Calu3 (cell line): ENCODE measurements at places on chromosomes 5 and 9. TPM values are rescaled to one million over a fixed set of nuclear protein-coding genes. Genes with fewer than 3 reads are reported as not detected.

Gene SARDH
- total RNA-seq, result 0.12 TPM in 1 of 2 replicates, not detected in the other

Gene ZNF483
- not detected in 2 replicates for total RNA-seq

Gene C9orf40
- 3.4 TPM in 2 replicates for total RNA-seq

Gene GGTA1
- not detected in 2 replicates for total RNA-seq

DNA sequence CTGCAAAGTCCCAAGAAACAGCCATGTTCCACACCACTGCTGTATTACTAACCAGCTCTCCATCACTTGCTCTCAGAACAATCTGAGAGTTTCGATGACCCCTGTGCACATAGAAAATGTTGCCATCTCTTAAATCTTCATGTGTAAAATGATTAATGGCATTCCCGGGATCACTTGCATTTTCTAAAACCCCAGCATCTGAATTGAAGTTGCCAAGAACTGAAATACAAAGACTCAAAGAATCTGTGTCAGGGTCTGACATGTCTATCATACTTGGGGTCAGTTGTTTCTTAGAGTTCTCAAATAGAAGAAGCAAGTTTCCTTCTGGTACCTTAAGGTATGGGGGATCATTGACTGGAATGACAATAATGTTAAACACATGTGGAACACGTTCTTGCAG, 115.1 kb downstream of the ESM1 start:
- DNase-seq, result no peak

DNA sequence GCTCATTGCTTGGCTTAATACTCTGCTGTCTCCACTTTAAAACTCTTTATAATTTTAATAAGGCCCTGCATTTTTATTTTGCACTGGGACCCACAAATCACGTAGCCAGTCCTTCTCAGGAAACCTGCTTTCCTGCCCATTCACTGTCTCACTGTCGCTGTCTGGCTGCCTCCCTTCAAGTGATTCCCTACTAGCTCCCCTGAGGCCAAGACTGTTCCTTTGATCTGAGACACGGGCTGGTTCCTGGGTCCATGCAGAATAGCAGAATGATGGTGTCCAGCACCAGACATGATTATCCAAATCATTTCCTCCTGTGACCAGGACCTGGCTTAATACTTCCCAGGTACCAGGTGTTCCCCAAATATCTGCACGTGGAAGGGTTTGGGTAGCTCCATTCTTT, 597.1 kb upstream of the KLF4 start:
- DNase-seq, result no peak

DNA sequence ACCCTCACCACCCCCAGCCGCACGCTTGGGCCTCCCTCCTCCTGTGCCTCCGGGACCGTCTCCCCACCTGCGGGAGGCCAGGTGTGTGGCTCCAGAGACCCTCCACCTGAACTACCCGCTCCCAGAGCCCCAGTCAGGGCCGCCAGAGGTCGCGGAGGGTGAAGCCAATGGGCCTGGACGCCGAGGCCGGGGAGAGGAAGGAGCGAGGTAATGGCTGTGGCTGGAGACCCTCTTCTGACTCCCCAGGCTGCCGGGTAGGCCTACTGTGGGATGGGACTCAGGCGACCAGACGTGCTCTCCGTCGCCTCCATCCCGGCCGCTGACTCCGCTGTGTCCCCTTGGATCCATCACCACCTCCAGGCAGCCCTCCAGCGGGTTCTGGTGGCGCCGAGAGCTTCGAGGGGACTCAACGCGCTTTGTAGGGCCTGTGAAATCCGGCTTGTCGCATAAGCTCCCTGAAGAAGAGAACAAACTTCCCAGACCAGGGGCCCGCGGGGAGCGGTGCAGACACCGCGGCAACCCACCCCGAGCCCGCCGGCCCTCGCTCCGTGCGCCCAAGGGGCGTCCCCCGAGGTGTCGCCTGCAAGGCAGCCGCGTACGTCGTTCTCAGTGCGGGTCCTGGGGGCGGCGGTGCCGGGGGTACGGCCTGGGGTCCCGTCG, 12.6 kb downstream of the IRX2 start:
- DNase-seq, result no peak

- no peak for DNase-seq
These were observed 15.4 kb downstream of the ZDHHC21 start for GRCh38 chr9:14677872-14678271.

DNA sequence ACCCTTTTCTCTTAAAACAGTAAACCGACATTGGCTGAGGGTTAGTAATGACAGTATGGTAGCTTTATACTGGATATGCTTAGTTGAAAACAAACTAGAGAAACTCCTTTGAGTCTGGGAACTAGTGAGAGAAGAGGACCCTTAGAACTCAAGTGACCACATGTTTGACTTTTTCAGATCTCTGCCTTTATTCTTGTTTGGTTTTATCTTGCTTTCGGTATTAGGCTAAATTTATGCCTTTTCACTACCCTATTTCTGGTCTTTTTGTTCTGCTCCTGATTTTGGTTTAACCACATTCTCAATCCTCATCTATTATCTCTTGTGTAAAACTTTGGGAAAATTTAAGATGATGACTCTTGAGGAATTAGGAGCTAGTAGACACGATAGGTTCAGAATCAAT, 11.0 kb downstream of the SNAPC3 start:
- no peak for DNase-seq

GRCh38 chr5:25399878-25400480, 755.2 kb upstream of the CDH10 start:
- no peak for DNase-seq

- no peak for DNase-seq
These were observed 98.0 kb upstream of the TSLP start for GRCh38 chr5:110973510-110973909.

- no peak for DNase-seq
These were observed 12.0 kb upstream of the HTR4 start for GRCh38 chr5:148666353-148666752.

DNA sequence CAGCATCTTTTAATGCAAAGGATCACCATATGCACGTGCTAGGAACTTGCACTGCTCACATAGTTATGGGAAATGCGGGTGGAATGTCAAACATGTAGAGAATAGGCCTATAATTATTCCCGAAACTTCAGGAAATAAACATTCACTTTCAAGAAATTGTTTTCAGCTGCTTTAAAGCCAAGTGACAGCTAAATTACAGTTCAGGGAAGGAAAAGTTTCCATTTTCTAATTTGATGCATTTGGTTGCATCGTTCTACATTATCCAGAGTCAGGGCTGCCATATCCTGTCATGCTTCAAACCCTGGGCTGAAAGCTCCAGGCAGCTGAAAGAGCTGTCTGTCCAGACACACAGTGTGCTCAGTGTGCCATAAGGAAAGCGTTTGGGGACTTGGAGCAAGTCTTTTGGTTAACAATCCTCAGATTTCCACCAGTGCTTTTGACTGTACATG, 518.1 kb downstream of the CSNK1G3 start:
- DNase-seq, result no peak

GRCh38 chr5:108762660-108763059, 15.0 kb downstream of the FER start:
- DNase-seq, result no peak

GRCh38 chr9:34459941-34460340, 1.3 kb downstream of the DNAI1 start:
- no peak for DNase-seq
